ENCODE measurements at places on chromosomes 1 and 21.
A peak's percentile ranks its signal among the peaks of the same experiment; 100 is the strongest.

GRCh38 chr1:199612976-199613774 is 414.3 kb upstream of the NR5A2 start:
- no peak for DNase-seq

- no peak for DNase-seq
These were observed 379.0 kb downstream of the LMX1A start for GRCh38 chr1:164977561-164977960.

- no peak for DNase-seq
These were observed 90.9 kb downstream of the TMEM200B start for GRCh38 chr1:29032841-29033240.

- DNase-seq = no peak
These were observed 267.0 kb downstream of the DNM3 start for GRCh38 chr1:172108161-172108893.

DNA sequence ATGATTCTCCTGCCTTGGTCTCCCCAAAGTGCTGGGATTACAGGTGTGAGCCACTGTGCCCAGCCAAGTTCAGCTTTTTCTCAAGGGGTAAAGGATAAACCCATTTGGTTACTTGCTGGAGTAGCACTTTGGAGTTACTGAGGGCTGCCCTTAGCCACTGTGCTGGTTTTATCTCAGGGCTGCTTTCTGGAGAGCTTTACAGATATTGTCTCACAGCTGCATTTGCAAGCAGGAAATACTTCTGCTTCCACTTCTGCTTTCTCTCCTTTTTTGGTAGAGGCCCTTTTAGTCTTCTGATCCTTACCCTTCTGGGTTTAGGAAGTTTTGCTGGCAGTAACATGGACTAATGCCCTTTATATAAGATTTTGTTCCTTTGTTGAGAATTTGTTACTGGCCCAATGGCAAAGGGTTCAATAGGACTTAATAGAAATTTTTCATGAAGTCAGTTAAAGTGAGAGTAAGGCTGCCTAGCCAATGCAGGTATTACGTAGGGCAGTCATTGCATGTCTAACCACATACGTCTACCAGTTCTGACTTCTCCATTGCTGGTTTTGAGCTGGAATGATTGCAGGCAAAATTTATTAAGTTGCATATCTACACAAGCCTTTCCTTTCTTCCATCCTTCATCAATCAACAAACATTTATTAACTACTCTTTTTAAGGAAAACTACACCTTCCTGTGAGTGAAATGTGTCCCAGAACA is 24.4 kb downstream of the CAP1 start:
- peak; percentile 18 for DNase-seq

GRCh38 chr1:203626910-203627246 is 246 bp downstream of the ATP2B4 start:
- no peak for DNase-seq

DNA sequence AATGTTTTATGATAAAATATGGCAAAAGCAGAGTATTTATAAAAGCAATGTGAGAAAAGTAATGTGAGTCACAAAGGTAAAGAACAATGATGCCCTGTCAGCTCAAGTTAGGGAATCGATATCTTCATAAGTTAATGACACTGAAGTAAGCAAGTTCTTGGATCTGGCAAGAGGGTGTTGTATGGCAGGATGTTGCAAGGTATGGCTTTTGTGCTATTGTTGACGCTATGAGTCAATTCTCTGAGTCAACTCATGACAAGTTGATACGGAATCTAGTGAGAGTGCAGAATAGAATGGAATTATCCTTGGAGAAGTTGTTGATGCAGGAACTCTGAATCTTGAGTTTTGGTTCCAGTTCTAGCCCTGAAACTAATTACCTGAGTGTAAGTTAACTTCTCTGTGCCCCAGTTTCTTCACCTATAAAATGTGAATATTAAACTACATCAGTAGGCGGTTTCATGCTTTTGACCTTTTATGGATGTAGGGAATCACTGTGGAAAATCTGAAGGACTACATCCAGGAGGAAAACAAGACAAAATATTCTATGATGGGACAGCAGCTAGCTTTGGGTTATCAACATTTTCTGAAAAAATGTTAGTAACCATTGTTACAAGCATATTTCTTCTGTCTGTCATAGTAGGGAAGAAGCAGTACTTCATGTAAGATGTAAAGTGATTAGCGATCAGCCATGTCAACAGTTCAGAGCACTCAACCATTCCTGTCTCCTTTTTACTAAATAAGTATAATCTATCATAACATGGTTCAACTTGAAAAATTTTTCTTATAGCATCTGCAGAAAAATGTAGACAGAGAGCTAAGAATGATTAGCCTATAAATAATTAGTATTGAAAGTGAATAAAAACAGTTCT is 96.9 kb downstream of the ATP6V1G3 start:
- DNase-seq = no peak

GRCh38 chr1:40079774-40080400 is 17.2 kb downstream of the PPT1 start:
- DNase-seq = no peak

DNA sequence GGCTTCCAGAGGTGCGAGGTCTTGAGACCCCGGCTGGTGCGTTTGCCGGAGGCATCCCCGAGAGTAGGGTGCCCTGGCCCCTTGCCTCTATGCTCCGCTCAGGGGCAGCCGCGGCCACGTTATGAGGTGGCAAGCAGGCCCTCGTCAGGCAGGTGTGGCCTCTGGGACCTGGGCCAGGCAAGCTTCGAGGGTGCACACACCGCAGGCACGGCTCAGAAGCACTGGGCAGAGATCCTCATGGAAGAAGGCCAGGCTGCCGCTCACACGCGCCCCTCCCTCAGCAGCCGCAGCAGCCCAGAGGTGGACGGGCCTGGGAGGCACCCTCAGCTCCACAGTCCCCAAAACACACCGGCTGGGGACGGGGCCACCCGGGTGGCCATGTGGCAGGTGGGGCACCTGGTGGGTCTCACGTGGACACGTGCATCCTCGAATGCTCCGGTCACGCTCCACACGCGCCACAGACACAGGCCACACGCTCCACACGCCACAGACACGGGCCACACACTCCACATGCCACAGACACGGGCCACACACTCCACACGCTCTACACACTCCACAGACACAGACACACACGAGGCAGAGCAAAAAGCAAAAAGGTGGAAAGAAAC is 6.5 kb downstream of the SDF4 start:
- no peak for DNase-seq

DNA sequence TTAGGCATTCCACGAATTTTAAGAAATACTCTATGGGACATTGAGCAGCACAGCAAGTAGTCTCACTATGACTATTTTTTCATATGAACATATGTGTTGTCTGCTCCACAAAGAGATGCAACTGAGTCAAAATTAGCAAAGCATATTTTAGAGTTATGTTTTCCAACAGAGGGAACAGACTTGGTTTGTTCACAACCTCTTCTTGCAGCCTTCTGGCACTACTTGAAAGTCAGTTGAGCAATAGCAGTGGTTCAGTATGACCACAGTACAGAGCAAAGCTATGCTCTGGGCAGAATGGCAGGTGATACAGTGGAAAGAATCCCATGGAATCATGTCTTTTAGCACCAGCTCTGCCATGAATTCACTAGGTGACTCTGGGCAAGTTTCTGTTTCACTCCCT is 5.2 kb downstream of the CCN1 start:
- DNase-seq = no peak

DNA sequence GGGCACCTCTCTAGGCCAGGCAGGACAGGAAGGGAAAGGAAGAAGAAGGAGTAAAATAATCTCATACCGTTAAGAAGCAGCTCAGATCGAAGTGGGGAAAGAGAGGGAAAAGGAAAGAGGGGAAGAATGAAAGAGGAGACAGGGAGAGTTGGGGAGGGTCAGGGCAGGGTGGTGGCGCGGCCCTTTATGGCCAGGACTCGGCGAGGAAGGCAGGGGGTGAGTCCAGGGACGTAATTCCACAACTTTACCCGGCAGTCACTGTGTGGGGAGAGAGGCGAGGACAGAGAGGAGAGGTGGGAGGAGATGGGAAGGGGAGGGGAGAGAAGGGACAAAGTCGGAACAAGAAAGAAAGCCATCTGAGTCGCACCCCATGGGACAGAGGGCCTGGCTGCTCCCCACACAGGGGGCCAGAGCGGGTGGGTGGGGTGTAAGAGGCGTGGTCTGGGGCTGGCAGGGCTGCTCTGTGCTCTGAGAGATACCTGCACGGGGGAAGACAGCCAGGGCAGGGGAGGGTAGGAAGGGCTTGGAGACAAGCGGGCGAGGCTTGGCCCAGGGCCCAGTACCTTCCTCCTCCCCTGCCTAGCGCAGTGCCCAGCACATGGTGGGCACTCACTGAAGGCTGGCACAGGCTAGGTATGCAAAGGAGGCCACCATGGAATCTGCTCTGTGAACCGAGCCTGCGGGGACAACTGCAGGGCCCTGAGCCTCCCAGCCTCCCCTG is 49.4 kb downstream of the KIF21B start:
- no peak for DNase-seq

- no peak for DNase-seq
These were observed 646 bp downstream of the DNAJB4 start for GRCh38 chr1:78005448-78005722.

DNA sequence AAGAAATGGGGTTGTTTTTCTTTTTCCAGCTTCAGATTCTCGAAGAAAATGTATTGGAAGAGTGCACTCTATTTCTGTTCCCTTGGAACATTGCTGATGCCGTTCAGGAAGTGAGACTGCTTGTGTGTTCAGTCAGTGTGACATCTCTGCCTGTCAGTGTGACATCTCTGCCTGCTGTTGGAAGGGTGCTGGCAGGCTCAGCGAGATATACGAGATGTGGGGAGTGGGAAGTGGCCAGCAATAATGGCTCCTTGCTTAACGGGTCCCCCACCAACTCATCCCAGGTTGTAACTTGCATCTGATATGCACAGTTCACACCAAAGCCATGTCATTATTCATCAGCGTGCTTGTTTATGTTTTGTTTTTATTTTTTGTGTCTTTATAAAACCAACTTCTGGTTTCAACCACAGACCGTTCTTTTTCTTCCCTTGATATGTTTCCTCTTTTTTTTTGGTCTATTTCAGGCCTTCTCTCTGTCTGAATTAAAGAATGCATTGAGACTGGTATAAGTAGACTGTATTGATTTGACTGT is 145.4 kb downstream of the GALNT2 start:
- peak; percentile 25 for DNase-seq

GRCh38 chr1:202658769-202659168 is 51.5 kb downstream of the SYT2 start:
- no peak for DNase-seq

DNA sequence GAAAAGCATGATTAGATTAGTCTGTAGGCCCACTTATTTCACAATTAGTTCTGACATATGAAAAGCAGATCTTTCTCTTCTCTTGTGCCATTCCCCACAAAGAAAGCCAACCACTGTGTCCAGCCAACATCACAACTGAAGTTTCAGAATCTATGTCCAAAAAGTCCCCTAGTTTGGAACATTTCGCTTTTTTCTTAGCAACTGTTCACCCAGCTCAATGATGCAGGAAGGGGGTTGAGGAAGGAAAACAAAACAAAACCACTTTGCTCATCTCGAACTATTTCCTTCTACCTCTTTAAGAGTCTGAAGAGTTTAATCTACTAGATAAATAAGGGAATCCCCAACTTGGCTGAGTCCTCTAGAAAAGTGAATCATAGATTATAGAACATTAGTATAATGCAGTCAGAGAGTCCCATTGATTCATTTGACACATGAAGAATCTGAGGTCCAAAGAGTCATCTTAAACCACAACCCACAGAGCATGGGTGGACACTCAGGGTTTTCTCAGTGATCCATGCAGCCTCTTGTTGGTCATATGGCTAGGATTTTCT is 159.3 kb upstream of the SGIP1 start:
- peak; percentile 23 for DNase-seq

GRCh38 chr1:72341661-72342060 is 59.3 kb upstream of the NEGR1 start:
- DNase-seq = no peak

GRCh38 chr1:171800342-171800741 is 18.9 kb downstream of the METTL13 start:
- no peak for DNase-seq

GRCh38 chr1:35560256-35561225 is 2.9 kb downstream of the NCDN start:
- DNase-seq = no peak

- no peak for DNase-seq
These were observed 298.5 kb downstream of the PBX1 start for GRCh38 chr1:164857439-164857838.

GRCh38 chr1:245481261-245481660 is 326.5 kb downstream of the KIF26B start:
- no peak for DNase-seq

- no peak for DNase-seq
These were observed 25.3 kb downstream of the MPZL1 start for GRCh38 chr1:167746988-167747655.
